Stimulated activated CD4-positive, alpha-beta T cell treated with anti-CD3 and anti-CD28 coated beads, Interleukin-2, amount 100 ng/mL, for 24 hours (primary cell): ENCODE measurements at places on chromosomes 3 and 15.

DNA sequence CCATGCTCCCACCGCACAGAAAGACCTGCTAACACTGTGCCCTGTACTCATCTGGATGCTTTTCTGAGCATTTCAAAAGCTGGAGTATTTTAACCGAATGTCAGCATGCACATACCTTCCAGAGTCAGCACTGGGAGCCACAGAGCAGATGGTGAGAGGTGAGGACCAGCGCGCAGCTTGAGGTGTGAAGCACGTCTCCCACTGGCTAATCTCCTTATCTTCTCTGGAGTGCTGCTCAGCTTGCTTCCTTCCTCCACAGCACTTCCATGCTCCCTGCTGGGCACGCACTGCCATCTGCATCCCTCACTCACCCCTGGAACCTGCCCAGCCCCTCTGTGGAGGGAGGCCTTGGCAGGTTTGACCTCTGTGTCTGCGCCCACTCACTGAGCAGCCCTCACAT, at the start of gene GNB5:
Gene GNB5, minus strand, starts transcription at position 186 of the 400 bp plus-strand sequence. CDS start 6,716 bp downstream, outside the sequence.
- no peak for DNase-seq

DNA sequence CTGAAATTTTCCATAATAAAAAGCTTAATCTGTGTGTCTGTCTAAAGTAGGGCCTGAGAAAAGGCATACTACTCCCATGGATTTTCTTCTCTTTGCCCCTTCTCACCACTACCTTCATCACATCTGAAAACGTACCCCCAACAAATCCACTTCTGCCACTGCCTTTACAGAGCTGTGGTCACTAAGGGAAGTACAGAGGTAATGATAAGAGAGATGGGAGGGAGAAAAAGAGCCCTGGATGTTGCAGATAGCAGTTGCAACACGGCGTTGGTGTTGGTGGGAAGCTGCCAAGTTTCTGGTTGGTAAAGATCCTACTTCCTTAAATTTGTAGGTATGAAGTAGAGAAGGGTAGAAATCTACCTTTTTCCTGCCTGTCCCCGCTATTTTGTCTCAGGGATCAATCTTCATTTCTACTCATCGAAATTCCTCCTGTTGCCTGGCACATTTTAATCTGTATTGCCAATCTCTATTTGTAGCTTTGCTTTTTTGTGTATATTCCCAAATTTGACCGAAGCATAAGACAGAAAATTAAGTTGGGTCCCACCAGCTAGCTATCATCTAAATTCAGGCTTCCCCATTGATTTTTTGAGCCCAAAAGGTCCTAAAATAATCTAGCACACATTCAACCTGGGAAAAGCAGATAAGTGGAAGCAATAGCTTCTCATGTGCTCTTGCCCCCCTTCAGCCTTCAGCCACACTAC, 102.9 kb downstream of the TFDP2 start:
- no peak for DNase-seq

DNA sequence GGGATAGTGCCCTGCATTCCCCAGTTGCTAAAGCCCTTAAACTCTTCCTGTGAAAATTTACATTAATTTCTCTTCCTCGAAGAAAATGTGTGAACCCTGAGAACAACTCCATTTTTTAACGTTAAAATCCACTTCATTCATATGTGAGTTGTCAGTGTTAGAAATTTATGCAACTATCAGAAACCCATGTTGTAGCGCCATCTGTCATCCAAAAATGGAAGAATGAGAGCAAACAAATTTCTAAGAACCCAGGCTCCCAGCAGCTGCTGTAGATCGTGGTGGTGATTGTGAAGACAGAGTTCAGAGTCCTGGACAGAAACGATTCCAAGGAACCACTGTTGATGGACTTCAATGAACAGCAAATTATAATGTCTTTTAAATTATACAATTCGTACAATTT, 179.7 kb upstream of the NDN start:
- DNase-seq, result no peak

DNA sequence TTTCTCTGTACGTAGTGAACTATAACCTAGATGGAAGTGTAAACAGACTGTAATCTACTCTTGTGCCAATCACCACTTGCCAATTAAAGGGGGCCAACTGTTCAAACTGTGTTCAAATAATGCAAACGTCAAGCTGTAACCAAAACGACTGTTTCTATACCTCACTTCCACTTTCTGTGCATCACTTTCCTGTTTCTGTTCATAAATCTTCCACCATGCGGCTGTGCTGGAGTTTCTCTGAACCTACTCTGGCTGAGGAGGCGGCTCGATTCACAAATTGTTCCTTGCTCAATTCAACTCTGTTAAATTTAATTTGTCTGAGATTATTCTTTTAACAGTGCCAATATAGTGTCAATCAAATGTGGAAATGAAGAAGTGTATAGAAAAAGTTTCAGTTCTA, 206.7 kb upstream of the TBC1D5 start:
- no peak for DNase-seq

- no peak for DNase-seq
These were observed 142.7 kb downstream of the FNDC3B start for GRCh38 chr3:172181932-172182586.

- no peak for DNase-seq
These were observed 1.5 kb downstream of the DIS3L start for GRCh38 chr15:66294932-66295235.
